AG04450 (cell line): ENCODE measurements at places on chromosomes 3 and 15. TPM values are rescaled to one million over a fixed set of nuclear protein-coding genes. Genes with fewer than 3 reads are reported as not detected.
A peak's percentile ranks its signal among the peaks of the same experiment; 100 is the strongest.

ROBO1 gene
- polyA plus RNA-seq: 61.6 and 66.0 TPM in 2 replicates

TIPARP gene
- polyA plus RNA-seq: 17.8 and 25.1 TPM in 2 replicates

CHST14 gene
- polyA plus RNA-seq: 19.8 and 21.7 TPM in 2 replicates

- DNase-seq: no peak
Observed at GRCh38 chr3:177603148-177603603, 405.9 kb upstream of the TBL1XR1 start.

- no peak for DNase-seq
Observed at GRCh38 chr3:34178415-34178814, 380.0 kb downstream of the PDCD6IP start.

CDHR4 gene
- 0.09 TPM in 1 of 2 replicates, not detected in the other for polyA plus RNA-seq

NSMCE3 gene
- polyA plus RNA-seq: 8.0 and 8.5 TPM in 2 replicates

- DNase-seq: no peak
Observed at GRCh38 chr3:55477306-55478303, 9.5 kb downstream of the WNT5A start.

DNA sequence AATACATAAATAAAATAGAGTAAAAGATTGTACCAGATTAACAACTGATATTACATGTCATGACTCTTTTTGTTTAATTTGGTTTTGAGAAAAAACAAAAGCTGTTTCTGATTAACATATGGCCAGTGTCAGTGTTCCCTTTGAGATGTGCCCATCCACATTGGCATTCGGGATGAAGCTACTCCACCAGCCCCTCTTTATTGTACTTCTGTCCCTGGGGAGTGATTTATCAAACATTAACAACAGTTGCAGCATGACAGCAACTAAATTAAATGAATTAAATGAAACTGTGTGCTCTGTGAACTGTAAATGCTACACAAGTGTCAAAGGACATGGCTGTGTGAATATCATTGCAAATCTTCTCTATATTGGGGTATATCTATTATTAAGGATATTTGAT, 25.9 kb upstream of the MTMR10 start:
- DNase-seq: no peak

DNA sequence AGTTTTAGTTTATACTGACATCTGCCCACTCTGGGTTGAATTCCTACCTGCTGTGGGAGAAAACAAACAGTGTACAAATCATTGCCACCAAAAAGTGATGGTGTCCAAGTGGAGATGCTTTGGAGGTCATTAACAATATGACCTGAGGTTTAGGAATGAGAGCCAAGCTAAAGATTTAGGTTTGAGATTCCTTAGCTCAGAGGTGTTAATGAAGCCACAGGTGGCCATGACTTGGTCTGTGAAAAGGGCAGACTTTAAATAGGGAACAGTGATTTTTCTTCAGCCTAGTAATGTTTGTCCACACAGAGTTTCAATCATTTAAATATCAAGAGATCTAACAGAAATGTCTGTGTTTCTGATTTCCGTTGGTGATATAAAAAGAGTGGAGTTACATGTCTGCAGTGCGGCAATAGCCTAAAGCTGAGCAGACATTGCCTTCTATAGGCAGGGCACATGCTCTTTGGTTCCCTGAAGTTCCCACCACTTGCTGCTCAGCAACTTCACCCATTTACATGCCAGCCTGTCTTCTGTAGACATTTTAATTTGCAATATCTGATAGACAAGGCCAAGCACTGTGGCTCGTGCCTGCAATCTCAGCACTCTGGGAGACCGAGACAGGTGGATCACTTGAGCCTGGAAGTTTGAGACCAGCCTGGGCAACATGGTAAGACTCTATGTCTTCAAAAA, 423.2 kb downstream of the IL5RA start:
- DNase-seq: no peak

LMCD1 gene
- polyA plus RNA-seq: 39.1 and 49.5 TPM in 2 replicates

- no peak for DNase-seq
Observed at GRCh38 chr3:117144853-117145252, 435.3 kb downstream of the TUSC7 start.

- DNase-seq: no peak
Observed at GRCh38 chr15:70132139-70132538, 34.4 kb upstream of the TLE3 start.

FBXO40 gene
- not detected in 2 replicates for polyA plus RNA-seq

GRCh38 chr3:30496066-30496966, 110.1 kb upstream of the TGFBR2 start:
- peak; percentile 55 for DNase-seq

DNA sequence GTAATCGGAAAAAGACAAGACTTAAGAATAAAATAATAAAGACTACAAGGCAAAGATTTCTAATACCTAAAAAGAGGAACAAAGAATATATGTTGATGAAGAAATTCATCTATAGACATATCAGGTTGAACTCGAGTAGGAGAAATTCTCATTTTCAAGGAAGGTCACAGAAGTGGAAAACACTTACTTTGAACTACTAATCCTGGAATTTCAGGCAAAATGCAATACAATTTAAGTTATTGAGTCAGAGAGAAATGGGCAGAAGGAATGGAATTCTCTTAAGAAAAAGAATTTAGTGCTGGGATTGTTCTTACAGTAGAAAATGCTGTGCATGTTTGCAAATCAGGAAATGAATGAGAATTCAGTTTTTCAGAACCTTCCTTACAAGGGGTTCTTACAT, 135.9 kb upstream of the TGFBR2 start:
- DNase-seq: no peak

P3H2 gene
- polyA plus RNA-seq: 23.8 and 32.6 TPM in 2 replicates

DNA sequence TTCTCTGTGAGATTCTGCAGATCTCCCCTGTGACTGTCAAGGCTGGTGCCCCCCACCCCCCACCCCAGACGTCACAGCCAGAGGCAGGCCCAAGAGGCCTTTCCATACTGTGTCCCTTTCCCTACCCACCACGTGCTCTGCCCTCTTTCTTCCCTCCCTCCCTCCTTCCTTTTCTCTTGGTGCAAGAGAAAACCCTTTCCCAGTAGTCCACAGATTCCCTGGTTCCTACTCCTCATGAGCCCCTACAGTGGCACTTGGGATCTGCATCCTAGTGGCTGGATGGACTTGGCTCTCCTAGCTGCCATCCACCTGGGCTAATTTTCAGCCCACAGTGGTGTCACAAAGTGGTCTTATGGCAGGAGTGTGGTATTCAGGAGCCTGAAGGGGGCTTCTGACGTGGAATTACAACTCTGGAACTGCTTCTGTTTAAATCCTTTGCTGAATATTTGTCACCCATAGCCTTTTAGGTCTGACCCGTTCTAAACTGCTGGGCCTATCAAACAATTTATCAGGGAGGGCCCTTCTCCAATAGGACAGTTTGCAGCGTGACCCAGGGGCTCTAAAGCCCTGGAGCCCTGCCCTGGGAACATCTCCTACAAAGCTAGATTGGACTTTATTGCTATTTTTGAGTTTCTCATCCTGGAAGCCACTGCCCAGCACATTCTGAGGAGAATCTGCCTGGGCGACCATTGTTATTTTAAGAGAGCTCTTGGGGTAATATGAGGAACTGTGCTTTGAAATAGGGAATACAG, 35.3 kb downstream of the KLF13 start:
- no peak for DNase-seq

GRCh38 chr3:149604125-149604875, 53.5 kb downstream of the WWTR1 start:
- DNase-seq: no peak

DNA sequence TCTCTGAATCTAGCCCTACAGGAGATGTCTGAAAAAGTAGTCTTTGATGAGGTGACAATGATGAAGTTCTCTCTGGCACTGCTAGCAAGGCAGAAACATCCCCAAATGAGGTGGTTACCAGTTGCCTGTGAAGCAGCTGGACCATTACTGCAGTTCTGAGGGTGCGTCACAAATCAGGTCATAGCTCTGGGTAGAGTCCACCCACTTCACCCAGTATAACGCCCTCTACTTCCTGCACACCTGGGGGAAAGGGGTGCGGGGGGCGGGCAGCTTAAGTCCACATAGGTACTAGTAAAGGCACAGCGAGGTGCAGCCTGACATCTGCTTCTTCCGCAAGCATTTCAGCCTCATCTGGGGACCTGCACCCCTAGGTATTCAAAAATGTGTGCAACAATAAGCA, 13.4 kb upstream of the SATB1 start:
- no peak for DNase-seq

MEIS2 gene
- 31.7 and 33.4 TPM in 2 replicates for polyA plus RNA-seq

NPAP1 gene
- polyA plus RNA-seq: not detected in 2 replicates

DNA sequence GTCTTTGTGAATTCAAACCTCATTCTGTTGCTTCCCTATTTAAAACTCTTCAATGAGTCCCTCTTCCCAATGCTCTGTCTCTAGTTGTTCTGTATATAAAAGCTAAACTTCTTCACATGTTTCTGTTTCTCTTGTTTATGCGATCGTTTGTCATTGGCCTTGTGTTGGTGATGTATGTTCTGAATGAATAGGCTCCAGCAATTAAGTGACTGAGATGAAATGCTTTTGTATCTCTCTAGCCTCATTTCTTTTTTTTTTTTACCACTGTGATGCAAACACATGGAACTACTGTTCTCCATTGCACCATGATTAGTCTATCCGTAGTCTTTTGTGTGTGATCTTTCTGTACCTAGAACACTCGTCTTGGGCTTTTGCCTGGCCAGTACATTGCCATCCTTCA, 380.5 kb upstream of the TPRG1 start:
- DNase-seq: no peak

ZBTB20 gene
- polyA plus RNA-seq: 2.6 and 3.0 TPM in 2 replicates

- DNase-seq: peak; percentile 53
Observed at GRCh38 chr3:4416961-4417360, 50.1 kb downstream of the SUMF1 start.

GUCA1C gene
- not detected in 2 replicates for polyA plus RNA-seq

DNA sequence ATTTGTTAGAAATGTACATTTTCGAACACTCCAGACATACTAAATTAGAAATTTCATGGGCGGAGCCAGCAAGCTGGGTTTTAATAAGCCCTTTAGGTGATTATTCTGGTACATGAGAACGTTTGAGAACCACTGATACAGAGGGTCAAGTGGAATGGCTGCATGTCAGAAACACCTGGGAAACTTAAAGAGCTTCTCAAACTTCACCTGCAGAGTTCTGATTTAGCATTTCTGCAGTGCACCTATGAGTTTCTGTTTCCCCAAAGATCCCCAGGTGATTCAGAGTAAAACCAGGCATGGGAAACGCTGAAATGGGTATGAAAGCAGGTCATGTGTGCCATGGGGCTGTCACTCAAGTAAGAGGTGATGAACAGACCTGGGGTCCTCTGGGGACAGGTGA, 68.1 kb downstream of the TMEM266 start:
- DNase-seq: no peak

DNA sequence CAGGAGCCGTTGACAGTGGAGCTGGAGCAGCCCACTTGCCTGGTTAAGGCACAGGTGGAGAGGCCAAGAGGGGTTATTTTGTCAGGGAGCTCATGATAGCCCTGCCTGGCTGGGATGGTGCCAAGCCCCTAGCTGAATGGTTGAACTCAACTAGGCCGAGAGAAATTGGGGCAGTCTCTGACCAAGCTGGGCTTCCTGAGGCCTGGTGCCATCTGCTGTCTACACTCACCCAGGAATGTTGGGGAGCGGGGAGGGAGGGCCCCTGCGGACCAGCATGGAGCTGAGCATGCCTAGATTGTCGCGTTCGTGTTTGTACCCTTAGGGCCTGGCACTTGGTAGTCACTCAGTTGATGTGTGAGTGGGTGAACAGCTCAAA, 1.2 kb downstream of the BRPF1 start:
- DNase-seq: no peak

- no peak for DNase-seq
Observed at GRCh38 chr15:97177151-97177577, 783.3 kb upstream of the ARRDC4 start.

GRCh38 chr3:179958143-179958542, 78.6 kb downstream of the PEX5L start:
- no peak for DNase-seq

DNA sequence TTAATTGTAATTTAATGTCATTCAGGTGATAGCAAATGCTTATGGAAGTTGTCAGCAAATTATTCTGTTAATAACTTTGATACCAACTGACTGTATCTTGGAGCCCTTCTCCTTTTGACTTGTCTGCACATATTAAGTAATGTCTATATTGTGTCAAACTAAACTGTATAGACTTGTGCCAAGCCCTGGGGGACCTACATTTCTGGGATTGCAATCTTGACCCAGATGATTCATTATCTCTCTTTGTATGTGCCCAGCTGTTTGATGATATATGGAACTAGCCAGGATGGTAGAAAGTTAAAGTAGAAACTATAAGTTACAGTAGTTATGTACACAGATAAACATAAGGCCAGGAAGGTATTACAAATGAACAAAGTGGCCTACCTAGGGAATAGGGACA, 402.8 kb upstream of the RARB start:
- DNase-seq: no peak

GRCh38 chr15:22872936-22873701, 34.7 kb downstream of the NIPA2 start:
- peak; percentile 42 for DNase-seq

DNA sequence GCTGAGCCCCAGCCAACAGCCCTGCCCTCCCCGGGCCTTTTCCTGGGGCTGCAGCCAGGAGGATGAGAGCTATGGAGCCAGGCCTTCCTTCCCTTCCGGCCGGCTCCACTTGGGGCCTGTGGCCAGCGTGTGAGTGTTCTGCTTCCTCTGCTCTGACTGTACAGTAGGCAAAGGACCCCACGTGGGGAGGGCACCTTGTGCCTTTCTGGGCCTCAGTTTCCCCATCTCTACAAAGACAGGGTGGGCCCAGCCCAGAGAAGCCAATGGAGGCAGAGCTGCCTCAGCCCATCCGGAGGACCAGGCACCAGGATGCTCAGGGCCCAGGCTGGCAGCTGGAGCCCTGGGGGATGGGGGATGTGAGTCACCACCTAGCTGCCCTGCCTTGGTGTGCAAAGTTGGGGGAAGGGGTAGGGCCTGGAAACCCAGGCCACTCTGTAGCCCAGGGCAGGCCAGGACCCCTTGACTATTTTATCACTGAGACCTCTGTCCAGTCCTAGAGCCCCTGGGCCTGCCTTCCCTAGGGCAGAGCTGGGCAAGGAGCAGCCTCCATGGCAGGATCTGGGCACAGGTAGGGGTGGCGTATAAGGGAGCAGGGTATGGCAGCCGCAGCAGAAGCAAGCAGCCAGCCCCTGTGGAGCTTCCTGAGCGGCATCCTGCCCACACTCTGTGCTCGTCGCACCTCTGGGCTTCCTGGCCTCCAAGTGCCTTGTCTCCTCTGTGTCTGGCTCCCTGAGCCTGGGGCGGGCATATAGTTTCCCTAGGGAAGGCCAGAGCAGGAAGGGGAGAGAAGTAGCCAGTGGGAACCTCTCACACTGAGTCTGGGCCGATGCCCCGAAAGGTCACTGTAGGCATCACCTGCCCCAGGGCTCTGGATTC, 1.8 kb downstream of the PSTPIP1 start:
- DNase-seq: no peak

- no peak for DNase-seq
Observed at GRCh38 chr3:126955004-126955790, 27.7 kb upstream of the PLXNA1 start.
